Right hindlimb (tissue), 1 donor: ENCODE measurements at places on chromosomes 12 and 14.

- no peak for DNase-seq
These were observed 587.5 kb downstream of the SOX5 start for GRCh38 chr12:23361971-23362370.

DNA sequence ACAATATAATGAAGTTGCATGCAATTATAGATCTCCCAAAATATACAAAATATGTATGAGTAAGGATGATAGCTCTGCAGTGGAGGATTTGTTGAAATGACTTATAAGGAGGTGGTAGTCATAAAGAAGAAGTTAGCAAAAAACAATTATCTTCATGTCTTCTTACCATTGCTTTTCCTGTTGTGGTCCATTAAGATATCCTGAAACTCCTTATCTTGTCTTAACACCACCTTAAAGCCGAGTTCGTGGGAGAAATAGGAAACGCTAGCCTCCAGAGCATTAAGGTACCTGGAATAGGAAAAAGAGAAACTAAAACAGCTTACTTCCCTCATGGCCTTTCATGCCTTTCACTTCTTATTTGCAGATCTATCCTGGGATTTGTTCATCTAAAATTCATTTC is 15.2 kb downstream of the GUCY2C start:
- DNase-seq = no peak

GRCh38 chr12:122062832-122063693 is 15.5 kb upstream of the MLXIP start:
- no peak for DNase-seq

- DNase-seq = no peak
These were observed 313.0 kb upstream of the PRKD1 start for GRCh38 chr14:30240685-30241084.

DNA sequence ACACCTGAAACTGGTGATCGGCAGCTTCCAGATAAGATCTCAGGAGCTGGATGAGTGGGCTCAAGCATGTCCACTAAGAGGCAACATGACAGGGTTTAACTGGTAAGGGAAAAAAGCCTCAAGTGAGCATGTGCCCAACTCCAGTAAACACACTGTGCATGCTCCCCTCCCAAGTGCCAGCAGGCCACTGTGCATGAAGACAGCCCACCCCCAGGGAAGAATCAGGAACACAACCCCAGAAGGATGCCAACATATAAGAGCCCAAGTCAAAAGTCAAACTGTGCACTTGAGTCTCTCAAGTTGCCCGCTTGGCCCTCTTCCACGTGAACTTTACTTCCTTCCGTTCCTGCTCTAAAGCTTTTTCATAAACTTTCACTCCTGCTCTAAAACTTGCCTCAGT is 311.3 kb upstream of the PRKD1 start:
- DNase-seq = no peak

DNA sequence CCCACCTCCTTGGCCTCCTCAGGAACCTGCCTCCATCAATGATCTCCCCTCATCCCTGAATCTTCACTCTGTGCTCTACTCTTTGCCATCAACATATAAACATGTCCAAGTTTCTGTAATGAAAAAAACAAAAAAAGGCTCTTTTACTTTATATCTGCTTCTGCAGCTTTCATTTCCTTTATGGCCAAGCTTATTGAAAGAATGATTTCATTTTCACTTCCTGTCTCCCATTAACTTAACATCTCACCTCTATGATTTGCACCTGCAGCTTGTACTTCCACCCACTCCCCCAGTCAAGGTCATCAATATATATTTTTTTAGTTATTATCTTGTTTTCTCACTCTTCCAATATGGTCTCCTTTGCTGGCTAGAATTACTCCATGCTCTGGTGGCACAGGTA is 15.6 kb upstream of the RNU6-7 start:
- DNase-seq = no peak

DNA sequence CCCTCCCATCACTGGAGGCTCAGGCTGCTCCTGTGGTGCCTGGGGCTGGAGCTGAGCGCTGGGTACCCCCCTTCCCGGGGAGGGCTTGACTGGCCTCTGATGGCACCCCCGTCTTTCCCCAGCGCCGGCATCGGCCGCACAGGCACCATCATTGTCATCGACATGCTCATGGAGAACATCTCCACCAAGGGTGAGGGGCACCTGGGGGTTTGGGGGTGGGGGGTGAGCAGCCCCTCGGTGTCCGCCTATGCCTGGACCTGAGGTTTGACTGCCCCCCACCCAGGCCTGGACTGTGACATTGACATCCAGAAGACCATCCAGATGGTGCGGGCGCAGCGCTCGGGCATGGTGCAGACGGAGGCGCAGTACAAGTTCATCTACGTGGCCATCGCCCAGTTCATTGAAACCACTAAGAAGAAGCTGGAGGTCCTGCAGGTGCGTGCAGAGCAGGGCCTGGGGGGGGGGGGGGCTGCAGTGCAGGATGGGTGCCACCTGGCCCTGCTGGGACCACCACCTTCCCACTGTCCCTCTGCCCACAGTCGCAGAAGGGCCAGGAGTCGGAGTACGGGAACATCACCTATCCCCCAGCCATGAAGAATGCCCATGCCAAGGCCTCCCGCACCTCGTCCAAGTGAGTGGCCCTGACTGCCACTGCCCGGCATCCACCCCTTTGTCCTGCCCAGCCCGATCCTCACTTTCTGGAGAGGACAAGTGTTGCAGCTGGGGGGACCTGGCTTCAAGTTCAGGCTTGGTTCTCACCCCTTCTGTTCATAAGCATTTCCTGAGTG is 8.8 kb downstream of the PTPN6 start:
- no peak for DNase-seq

DNA sequence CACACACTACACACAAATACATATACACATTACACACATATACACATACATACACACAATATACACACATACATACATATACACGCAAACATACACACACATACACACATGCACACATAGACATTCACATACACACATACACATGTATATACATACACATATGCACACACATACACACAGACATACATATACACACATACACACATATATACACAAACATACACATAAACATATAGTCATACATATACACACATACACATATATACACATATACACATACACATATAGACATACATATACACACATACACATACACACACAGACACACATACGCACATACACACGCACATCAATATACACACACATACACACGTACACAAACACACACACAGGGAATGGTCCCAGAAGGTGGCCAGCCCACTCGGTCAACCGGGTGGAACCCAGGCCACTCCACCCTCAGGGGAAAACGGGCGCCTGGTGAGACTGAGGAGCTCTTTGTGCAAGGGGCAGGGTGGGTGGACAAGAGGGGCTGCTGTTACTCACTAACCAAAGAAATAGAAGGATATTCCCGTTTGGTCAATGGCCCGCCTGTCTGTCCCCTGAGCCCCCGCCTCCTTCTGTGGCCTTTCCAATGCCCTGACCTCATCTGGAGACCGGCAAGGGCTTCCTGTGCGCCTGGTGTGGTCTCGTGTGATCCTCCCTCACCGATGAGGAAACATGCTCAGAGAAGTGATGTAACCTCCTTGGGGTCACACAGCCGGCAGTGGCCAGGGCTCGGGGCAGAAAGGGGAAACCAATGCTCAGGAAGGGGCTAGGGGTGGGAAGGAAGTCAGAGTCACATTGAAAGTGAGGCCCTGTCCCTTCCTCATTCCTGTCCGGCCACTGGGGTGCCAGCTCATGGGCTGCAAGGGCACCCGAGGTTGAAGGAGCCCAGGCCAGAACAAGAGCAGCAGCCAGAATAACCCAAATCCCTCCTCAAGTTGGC is 5.3 kb downstream of the TRPV4 start:
- peak; percentile 49 for DNase-seq

- peak; percentile 75 for DNase-seq
These were observed 26.4 kb upstream of the GPR132 start for GRCh38 chr14:105091517-105092170.

DNA sequence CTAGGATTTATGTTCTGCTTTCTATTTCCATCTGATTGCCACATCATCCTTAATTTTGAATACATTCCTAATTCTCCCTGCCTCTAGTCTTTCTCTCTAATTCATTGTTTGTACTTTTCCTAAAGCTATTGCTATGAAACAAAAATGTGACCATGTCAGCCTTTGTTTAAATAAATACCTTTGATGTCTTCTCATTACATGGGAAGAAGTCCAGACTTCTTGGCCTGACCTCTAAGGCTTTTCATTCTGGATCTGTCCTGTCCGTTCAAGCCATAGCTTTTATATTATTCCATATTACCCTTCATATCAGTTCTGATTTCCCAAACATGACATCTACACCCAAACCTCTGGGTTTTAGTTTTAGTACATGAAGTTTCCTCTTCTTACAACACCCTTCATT is 91.4 kb downstream of the CDK17 start:
- DNase-seq = no peak

DNA sequence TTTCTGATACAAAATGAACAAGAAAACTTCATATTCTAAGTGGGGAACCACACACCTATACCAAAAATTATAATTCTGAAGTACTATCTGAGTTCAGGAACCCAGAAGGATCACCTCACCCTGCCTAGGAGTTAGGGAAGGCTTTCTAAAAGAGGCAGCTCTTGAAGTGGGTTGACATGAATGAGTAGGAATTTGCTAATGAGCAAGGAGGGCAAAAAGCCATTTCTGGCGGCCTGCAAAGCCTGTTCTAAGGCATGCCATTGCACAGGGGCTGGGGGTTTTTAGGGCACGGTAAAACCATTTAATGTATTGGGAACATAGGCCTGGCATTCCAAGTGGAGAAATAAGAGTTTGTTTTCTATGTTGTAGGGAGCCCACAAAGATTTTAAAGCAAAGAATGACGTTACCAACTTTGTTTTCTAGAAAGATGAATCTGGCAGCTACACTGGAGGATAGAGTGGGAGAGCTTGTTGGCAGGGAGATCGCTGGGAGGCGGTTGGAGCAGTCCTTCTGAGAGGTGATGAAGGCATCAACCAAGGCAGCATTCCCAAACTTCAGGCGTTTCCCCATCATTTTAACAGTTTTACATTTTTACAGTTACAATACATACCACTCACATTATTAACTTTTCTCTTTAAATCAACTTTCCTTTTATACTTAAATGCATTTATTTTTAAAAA is 14.1 kb downstream of the IFT43 start:
- DNase-seq = no peak

- no peak for DNase-seq
These were observed 17.7 kb downstream of the WNT5B start for GRCh38 chr12:1646569-1647284.

DNA sequence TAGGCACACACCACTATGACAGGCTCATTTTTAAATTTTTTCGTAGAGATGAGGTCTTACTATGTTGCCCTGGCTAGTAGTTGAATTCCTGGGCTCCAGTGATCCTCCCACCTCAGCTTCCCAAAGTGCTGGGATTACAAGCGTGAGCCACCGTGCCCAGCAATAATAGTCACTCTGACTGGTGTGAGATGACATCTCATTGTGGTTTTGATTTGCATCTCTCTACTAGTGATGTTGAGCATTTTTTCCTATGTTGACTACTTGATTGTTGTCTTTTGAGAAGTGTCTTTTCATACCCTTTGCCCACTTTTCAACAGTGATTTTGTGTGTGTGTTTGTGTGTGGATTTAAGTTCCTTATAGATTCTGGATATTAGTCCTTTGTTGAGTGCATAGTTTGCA is 26.3 kb downstream of the ATP2A2 start:
- no peak for DNase-seq

GRCh38 chr12:87320724-87321123 is 708.5 kb downstream of the C12orf50 start:
- DNase-seq = no peak

GRCh38 chr14:34713122-34713680 is 1.2 kb downstream of the CFL2 start:
- DNase-seq = no peak

- no peak for DNase-seq
These were observed 3.4 kb upstream of the KRT80 start for GRCh38 chr12:52195065-52195730.

DNA sequence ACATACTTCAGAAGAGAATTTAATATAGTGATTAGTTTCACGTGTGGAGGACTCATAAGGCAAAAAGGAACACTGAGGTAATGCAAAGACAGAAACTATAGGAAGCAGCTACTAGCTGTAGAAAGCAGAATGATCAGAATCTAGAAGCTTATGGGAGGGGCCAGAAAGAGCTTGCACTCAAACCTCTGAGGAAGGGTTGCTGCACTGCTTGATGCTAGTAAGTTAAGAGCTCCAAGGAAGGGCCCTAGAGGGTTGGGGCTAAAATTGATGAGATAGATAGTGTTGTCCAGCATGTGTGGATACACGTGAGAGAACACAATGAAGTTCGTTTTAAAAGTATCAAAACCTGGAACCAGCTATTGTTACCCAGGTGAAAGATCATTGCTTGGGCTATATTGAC is 311.1 kb downstream of the SLC6A15 start:
- DNase-seq = no peak

- DNase-seq = no peak
These were observed 20.0 kb upstream of the ITGA5 start for GRCh38 chr12:54439096-54439495.

DNA sequence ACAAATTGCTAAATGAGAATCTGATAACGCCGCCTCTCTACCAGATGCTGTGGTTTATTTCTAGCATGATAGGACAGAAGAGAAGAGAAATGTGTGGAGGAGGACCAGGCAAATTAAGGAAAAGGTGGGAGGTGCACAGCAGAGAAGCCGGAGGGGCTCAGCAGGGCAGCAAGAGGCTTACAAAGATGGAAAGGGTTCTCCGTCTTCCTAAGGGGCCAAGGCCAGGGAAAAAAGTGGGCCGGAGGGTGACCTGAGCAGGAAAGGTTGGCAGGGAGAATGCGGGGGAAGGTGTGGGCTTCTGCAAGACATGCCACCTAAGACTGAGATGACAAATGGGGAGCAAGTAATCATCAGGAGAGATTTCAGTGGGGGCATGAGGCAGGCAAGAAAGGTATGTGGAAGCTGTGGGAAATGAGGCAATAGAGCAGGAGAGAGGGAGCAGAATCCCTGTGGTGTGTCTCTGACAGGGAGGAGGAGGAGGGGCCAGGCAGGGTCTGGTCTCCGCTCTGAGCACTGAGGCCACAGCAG is 18.7 kb downstream of the MANSC1 start:
- DNase-seq = no peak

GRCh38 chr12:57187222-57188089 is 29.1 kb upstream of the NXPH4 start:
- DNase-seq = no peak

GRCh38 chr14:91225025-91225424 is 19.5 kb downstream of the GPR68 start:
- no peak for DNase-seq

- DNase-seq = peak; percentile 73
These were observed 44.2 kb upstream of the TSPAN9 start for GRCh38 chr12:3032770-3033538.

DNA sequence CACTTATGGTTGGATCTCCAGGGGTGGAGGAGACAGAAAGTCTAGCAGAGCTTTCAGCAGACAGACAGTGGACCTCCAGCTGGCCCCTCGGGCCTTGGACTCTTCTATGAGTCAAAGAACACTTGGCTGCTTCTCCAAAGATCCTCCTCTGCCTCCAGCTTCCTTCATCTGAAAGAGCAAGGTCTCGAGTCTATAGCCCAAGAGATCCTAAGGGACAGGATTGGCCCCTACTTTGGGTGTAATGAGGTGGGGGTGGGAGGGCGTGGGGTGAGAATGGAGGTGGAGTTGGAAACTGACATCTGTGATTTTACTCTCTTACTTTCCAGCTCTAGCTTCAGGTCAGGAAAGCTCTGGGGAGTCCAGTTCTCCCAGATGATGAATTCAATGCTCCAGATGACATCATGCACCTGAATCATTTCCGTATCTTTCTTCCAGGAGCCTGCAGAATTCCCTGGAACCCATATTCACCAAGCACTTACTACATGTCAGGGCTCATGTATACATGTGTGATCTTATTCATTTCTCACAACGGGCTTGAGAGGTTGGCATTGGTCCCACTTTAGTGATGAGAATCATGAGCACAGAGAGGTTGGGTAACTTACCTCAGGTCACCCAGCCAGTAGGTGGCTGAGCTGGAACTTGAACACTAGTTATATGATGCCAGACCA is 10.2 kb upstream of the PGF start:
- peak; percentile 55 for DNase-seq
